ENCODE measurements at places on chromosomes 5 and 9. TPM values are rescaled to one million over a fixed set of nuclear protein-coding genes. Genes with fewer than 3 reads are reported as not detected.
A peak's percentile ranks its signal among the peaks of the same experiment; 100 is the strongest.

Gene TRPM3
- 1.4 TPM for total RNA-seq

GRCh38 chr9:12916042-12916441 lies 141.2 kb downstream of the LURAP1L start:
- peak; percentile 50 for DNase-seq
- H3K27ac ChIP-seq = no peak overlapping the region
- H3K4me1 ChIP-seq = no peaks in the 10 kb centered on the region
- no peak overlapping the region for H3K4me3 ChIP-seq

DNA sequence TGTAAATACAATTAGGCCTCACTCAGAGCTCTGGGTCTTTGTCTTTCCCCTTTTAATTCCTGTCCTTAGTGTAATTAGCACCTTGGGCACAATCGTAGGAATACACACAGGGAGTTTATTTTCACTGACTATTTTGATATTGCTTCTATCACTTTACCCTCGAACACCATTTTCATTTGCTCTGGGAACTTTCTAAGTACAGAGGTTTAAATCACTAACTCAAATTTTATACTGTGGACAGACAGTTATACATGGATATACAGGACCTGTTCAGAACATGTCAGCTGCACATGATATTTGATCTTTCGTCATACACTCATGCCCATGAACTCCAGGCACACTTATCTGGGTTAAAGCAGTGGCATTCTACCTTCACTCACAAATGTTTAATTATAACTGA lies 217.8 kb upstream of the TMEM161B start:
- no peaks in the 10 kb centered on the region for H3K27me3 ChIP-seq
- H3K36me3 ChIP-seq = no peaks in the 10 kb centered on the region
- H3K4me3 ChIP-seq = no peak overlapping the region
- DNase-seq = no peak
- no peak overlapping the region for H3K27ac ChIP-seq

GRCh38 chr9:128159522-128159783 lies 612 bp upstream of the BBLN start:
- DNase-seq = no peak
- H3K4me3 ChIP-seq = no peak overlapping the region
- H3K27me3 ChIP-seq = no peaks in the 10 kb centered on the region
- H3K36me3 ChIP-seq = peaks cover 7% of the 10 kb centered on the region
- H3K4me1 ChIP-seq = no peaks in the 10 kb centered on the region

GRCh38 chr9:121997791-121998190 lies 95.3 kb downstream of the TTLL11 start:
- DNase-seq = peak; percentile 52
- H3K4me3 ChIP-seq = no peak overlapping the region
- H3K27ac ChIP-seq = no peak overlapping the region
- peaks cover 17% of the 10 kb centered on the region for H3K4me1 ChIP-seq

DNA sequence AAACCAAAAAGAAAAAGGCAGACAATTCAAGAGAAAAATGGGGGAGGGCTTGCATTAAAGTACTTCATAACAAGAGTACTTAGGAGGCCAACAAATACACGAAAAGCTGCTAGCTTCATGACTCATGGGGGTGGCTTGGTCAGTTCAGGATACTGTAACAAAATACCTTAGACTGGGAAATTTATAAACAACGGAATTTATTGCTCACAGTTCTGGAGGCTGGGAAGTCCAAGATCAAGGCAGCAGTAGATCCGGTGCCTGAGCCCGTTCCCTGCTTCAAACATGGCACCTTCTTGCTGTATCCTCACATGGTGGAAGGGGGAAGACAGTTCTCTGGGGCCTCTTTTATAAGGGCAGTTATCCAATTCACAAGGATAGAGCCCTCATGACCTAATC lies 111.4 kb downstream of the C9orf50 start:
- no peak overlapping the region for H3K4me3 ChIP-seq
- DNase-seq = no peak
- no peaks in the 10 kb centered on the region for H3K4me1 ChIP-seq
- no peaks in the 10 kb centered on the region for H3K27me3 ChIP-seq
- H3K27ac ChIP-seq = no peak overlapping the region
- no peaks in the 10 kb centered on the region for H3K36me3 ChIP-seq

All from lung (tissue), 17 donors.